Islet precursor cell (in vitro differentiated cells): ENCODE measurements at places on chromosomes 4 and X.
A peak's percentile ranks its signal among the peaks of the same experiment; 100 is the strongest.

DNA sequence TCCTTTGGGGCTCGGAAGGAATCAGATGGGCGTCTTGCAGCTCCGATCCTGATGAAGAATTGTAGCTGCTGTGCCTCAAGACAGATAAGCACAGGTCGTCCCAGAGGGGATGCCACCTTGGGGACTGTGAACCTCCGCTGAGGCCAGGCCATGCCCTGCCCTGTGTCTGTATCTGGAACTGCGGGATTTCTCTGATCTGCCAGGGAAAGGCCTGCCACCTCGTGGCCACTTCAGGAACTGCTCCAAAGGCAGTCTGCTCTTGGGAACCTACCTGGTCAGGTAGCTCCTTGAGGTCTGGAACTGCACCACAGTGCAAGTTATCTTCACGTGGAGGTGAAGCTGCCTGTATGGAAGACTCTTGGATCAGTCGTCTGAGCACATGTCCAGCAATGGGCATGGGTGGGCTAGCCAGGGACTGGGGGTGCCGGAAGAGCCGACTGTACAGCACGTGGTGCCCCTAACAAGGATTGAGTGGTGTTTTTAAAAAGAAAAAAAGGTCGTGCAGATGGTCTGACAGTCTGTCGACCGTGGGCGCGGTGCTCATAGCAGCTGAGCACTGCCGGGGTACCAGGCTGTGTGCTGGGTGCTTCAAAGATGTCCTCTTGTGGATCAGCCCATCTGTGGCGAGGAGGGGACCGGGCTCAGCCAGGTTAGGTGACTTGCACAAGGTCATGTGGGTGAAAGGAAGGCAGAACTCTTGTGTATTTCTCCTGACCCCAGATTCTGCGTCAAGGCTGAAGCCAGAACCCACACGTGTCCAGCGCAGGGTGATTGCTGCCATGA lies 3.1 kb upstream of the GRPEL1 start:
- DNase-seq: peak; percentile 95

- DNase-seq: no peak
Measured at GRCh38 chrX:148382983-148383382, 117.4 kb upstream of the AFF2 start.

DNA sequence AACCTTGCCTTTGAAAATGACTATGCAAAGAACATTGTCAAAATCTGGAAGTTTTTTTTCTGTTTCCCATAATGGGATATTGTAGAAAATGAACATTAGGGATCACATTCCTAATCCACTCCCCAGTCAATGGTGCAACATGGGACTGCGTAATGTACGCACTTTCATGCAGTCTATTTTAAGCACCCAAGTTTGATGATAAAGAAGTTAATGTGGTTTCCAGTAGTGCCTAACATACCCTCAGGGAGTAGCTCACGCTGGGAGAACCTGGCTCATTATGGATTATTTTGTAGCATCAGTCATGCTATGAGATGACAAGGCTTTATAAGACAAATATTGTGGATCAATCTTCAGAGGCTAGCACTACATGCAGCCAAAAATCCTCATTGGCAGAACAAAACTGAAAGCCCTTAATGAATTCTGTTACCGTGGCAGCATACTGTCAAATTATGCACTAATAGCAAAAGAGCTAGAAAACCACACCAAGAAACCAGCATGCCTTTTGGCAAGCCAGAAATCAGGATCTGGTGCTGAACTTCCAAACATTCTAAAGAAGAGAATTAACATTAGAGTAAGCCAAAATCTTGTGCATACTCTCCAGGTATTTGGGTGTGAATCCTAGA lies 1392.8 kb upstream of the TENM3 start:
- no peak for DNase-seq

- DNase-seq: no peak
Measured at GRCh38 chr4:5815641-5816040, 77.2 kb downstream of the CRMP1 start.

GRCh38 chr4:6239486-6239885 lies 30.2 kb upstream of the WFS1 start:
- no peak for DNase-seq

GRCh38 chrX:19886883-19887531 lies 393 bp downstream of the SH3KBP1 start:
- peak; percentile 55 for DNase-seq

DNA sequence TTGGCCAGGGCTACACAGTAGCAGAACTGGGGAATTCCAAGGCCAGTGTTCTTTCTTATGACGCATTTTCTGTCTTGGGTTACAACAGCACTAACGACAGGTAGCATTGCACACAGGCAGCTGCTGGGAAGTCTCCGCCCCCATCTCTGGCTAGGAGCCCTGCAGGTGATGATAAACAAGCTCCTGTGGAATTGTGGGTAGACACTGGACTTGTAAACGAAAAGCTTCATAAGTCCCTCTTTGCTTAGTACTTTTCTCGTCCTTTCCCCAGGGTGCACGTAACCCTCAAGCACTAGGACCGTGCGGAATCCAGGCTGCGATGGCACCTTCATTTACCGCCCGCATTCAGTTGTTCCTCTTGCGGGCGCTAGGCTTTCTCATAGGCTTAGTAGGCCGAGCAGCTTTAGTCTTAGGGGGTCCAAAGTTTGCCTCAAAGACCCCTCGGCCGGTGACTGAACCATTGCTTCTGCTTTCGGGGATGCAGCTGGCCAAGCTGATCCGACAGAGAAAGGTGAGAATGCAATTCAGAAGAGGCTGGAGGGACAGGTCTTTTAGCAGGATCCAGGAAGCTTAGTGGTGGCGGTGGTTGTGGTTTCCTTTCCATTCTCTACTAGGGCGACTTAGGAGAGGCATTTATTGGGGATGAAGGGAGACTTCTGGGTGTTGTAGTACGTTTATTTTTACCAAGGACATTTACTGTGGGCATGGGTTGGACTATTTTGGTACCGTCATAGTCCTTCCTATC lies at the start of gene FAAH2:
Gene FAAH2, plus strand, starts transcription at position 200 of the 745 bp plus-strand sequence. Its CDS starts 120 bp downstream, at position 320.
- DNase-seq: peak; percentile 83

- no peak for DNase-seq
Measured at GRCh38 chr4:12446657-12447185, 1018.0 kb upstream of the HS3ST1 start.

GRCh38 chrX:140091125-140091886 lies 126.0 kb upstream of the CXorf66 start:
- peak; percentile 76 for DNase-seq

GRCh38 chr4:19005211-19005610 lies 983.7 kb upstream of the LCORL start:
- DNase-seq: peak; percentile 74

GRCh38 chr4:92304121-92304520 lies 355 bp downstream of the GRID2 start:
- no peak for DNase-seq

DNA sequence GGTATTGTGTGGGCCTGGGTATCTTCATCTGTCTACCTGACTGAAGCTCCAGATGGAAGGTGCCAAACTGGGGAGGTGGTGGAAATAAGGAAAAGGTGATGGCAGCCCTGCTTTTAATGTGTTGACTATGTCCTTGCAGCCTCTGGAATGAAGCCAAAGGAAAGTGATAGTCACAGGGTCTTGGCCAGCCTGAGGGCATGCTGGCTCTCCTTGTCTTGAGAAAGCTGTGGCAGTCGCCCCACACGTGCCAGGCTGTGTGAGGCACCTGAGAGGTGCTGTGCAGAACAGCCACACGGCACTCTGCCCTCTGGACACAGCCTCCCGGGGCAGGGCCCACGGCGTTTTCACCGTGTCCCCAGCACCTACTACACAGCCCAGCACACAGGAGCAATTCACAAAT lies 77.6 kb downstream of the NAT8L start:
- DNase-seq: no peak

DNA sequence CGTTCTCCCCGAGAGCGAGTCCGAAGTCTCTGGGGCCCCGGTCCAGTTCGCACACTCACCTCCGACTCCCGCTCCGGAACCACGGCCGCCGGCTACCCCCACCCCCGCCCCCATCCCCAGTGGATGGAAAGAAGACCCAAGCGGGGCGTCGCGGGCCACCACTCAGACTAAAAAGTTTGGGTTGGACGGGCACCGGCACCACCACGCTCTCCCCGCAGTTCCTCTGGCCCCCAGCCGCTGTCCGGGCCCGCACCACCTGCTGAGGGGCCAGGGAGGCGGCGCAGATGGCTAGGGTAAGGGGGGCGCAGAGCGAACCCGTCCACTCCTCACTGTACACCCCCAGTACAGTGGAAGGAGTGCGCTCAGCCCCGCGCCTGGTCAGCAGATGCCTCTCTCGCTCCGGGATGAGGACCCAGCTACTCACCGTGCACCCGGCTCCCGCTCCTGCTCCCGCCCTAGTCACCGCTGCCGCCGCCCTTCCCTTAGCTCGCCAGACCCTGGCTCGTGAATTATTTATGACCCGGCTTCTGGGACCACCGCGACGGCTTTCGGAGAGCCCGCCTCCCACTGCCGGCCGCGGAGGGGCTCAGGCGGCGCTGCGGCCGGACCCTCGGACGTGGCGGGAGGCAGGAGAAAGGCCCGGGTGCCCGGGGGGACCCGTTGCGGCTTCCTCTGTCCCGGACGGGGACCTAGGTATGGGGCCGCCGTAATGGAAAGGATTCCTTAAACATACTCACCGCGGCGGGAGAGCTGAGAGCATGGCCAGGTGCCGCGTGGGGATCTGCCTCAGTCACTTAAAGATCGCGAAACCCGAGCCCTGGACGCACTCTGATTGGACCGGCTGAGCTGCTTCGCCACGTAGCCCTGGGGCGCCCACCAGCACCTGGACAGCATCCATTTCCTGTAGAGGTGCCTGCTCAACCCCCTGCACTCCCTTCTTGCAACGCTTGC lies at the start of gene PROM1:
Gene PROM1, minus strand, starts transcription at position 783 of the 951 bp plus-strand sequence. CDS start 8,117 bp downstream, outside the sequence.
- peak; percentile 87 for DNase-seq

DNA sequence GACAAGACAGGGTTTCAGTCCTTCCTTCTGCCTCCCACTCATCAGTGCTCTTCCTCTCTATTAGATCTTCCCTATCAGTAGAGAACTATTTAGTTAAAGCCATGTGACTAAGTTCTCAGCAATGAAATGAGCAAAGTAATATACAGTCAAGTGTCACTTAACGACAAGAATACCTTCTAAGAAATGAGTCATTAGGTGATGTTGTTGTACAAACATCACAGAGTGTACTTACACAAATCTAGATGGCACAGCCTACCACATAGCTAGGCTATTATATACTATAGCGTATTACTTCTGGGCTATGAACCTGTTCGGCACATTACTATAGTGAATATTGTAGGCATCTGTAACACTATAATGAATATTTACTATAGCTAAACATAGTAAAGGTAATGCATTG lies 71.3 kb downstream of the POU4F2 start:
- no peak for DNase-seq

GRCh38 chr4:47669946-47670345 lies 167.9 kb downstream of the CORIN start:
- no peak for DNase-seq

DNA sequence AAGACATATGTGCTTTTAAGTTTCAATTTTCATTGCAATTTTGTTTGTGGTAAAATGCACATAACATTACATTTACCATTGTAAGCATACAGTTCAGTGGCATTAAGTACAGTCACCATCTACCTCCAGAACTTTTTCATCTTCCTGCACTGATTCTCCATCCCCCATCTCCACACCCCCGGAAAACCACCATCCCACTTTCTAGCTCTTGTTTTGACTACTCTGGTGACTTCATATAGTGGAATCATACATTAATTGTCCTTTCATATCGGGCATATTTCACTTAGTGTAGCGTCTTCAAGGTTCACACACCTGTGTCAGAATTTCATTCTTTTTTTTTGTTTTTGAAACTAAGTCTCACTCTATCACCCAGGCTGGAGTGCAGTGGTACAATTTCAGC lies 143.5 kb downstream of the GPR143 start:
- no peak for DNase-seq

DNA sequence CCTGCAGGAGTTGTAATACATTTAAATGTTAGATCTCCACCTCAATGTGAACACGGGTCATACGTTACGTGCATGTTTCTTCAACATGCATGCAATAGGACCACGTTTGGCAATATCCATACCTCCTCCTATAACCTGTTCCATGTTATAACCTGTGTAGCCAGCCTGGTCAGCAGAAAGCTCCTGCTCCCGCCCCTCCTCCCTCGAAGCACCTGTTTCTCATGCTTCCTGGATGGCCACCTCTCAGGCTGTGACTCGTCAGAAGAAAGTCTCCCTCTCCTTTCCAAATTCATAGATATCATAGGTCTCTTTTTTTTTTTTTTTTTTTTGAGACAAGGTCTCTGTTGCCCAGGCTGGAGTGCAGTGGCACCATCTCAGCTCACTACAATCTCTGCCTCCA lies 96.5 kb downstream of the HMX1 start:
- DNase-seq: no peak

- DNase-seq: no peak
Measured at GRCh38 chrX:105550043-105550663, 272.2 kb upstream of the NRK start.

DNA sequence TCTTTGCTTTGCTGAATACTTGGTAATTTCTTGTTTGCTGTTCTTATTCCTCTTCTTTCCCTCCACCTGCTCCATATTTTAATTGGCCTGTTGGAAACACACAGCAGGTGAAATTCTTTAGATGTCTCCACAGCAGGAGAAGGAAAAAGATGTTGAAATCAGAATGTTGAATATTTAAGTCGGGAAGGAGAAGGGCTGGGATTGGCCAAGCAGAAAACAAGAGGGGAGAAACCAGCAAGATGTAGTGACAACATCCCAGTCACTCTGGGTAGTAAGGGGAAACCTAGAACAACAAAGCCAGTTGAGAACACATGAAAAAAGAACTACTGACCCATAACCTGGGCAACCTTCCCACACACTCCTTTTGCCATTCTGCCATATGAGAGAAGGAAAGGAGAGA lies 37.3 kb upstream of the STAG2 start:
- no peak for DNase-seq

DNA sequence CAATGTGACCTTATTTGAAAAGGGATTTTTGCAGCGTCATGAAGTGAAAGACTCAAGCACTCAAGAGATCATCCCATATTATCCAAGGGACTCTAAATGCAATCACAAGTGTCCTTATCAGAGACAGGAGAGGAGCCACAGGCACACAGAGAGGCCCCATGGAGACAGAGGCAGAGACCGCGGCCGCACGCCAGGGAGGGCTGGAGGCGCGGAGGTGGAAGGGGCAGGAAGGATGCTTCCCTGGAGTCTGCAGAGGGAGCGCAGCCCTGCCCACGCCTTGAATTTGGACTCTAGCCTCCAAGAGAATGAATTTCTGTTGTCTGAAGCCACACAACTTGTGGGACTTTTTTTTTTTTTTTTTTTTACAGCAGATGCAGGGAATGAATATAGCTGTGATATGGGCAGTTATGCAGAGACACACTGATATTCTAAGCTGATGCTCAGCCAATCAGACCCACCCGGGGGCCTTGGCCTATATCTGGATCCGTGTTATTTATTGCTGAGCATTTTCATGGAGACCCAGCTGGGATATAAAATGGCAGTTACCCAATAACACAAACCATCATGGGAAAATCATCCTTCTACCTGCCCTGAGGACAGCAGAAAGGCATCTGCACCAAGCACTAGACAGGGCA lies 244.8 kb upstream of the PSAPL1 start:
- DNase-seq: no peak
